Hematopoietic multipotent progenitor cell treated with erythropoietin and hydrocortisone succinate and interleukin-3 and kit ligand, for 8 days (in vitro differentiated cells): ENCODE measurements at places on chromosomes 11 and 22.

GRCh38 chr11:69516526-69516925 lies 35.1 kb downstream of the LINC01488 start:
- DNase-seq = no peak

DNA sequence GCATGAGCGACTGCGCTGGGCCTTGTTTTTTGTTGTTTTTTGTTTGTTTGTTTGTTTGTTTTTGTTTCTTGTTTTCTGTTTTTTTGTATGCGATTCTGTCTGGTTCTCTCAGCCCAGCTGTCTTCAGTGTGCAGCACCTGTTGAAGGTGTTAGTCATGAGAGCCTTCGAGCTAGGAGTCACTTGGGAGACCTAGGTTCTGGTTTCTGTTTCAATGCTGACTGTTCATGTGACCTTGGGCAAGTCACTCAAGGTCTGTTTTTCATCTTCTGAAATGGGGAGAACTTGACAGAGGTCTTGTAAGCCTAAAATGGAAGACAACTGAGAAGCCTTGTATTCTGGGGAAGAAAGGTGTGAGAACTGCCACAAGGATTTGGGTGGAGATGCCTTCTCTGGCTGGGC lies 1.8 kb downstream of the DCPS start:
- no peak for DNase-seq

GRCh38 chr22:40628354-40629042 lies 8.0 kb downstream of the MRTFA start:
- no peak for DNase-seq

GRCh38 chr22:31646186-31647019 lies 15.6 kb downstream of the PISD start:
- no peak for DNase-seq

GRCh38 chr11:117796456-117796871 lies 552 bp downstream of the DSCAML1 start:
- no peak for DNase-seq
